Effector memory CD8-positive, alpha-beta T cell (primary cell): ENCODE measurements at places on chromosomes 1 and 21.

GRCh38 chr1:191049781-191050180 is 572.1 kb upstream of the BRINP3 start:
- DNase-seq, result no peak

GRCh38 chr1:10208537-10208936 is 1.8 kb upstream of the KIF1B start:
- DNase-seq, result no peak

DNA sequence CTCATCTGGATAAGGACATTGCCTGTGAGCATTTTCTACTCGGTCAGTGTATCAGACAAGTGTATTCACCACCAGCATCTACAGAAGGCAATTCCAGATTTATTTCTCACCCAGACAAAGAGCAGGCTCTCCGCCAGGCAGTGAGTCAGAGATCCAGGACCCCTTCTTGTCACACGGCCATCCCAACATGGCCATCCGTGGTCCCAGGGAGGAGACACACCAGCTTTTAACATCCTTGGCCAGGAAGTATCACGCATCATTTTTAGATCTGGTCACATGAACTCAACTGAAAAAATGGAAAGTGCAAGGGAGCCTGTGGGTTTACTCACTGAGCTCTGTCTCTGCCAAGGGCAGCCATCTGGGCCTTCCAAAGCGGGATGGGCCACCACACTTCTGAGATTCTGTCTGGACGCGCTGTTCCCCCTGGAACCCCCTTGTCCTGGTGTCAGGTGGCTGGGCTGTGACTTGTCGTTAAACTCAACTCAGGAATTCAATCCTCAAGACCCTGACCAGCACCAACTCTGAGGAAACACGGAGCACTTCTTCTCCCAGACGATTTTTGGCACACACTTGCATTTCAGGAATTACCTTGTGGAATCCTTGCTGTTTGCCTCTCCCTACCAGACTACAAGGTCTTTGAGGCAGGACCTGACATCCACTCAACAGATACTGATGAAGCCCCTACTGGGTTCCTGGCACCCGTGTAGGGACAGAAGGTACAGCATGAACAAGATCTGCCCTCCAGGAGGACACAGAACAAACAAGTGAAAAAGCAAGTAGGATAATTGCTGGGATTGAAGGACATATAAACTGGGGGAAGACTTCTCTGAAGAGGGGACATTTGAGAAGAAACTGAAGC is 21.6 kb upstream of the CCSAP start:
- DNase-seq, result no peak

DNA sequence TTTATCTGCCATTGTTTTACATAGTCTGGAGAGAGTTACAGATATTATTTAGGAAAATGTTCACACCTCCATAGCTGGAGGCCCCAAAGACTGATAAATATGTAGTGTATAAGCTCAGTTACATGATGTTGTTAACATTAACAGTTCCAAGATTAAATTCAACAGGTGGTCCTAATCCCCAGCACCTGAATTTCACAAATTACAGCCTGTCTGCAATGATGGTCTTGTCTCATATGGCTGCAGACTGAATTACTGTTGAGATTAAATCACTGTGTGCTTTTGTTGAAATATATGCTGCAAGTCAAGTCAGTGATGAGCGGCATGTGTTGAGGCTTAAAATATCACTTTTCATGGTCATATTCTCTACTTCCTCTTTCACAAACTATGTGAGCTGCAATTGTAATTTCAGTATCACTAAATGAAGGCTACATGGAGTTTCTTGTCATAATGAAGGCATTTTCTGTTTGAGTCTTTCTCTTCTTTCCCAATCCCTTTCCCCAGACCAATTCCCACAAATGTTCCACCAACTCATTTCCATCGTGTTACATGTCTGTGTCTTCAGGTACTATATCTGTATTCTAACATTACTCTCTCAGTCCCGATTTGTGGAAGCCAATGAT is 4.2 kb downstream of the ST6GALNAC5 start:
- DNase-seq, result no peak

- DNase-seq, result no peak
Observed at GRCh38 chr1:35379317-35380000, 111.0 kb downstream of the ZMYM4 start.

DNA sequence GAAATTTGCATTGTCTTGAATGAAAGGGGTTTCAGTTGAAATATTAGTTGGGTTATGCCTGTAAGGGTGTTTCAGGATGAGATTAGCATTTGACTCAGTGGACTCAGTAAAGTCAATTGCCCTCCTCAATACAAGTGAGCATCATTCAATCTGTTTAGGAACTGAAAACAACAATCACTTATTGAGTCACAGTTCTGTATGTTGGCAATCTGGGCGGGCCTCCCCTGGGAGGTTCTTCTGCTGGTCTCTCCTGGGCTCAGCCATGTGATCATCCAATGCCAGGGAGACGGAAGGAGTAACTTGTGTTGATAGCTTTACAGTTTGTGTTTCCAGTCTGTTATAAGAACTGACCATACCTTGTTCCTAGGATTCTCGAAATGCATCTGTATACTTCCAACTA is 262.9 kb upstream of the RUNX1 start:
- DNase-seq, result no peak

- no peak for DNase-seq
Observed at GRCh38 chr1:63671514-63671913, 78.3 kb downstream of the PGM1 start.

DNA sequence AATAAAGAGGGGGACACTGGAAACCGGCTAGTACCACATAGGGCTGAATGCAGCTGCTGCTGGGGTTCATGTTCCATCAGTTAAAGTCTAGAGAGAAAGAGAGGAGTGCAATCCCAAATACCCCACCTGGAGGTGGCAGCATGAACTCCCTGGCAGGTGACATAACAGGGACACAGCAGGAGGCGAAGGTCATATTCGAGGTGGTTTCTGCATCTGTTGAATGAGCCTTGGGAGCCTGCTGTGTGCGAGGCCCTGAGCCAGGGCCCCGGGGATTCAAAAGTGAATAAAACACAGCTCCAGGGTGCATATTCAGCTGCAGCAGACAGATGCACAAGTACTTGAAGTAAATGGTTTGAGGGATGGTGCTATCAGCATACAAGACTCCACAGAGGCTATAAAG is 456.8 kb downstream of the SETD4 start:
- no peak for DNase-seq
